ENCODE measurements at places on chromosomes 3 and 15.

DNA sequence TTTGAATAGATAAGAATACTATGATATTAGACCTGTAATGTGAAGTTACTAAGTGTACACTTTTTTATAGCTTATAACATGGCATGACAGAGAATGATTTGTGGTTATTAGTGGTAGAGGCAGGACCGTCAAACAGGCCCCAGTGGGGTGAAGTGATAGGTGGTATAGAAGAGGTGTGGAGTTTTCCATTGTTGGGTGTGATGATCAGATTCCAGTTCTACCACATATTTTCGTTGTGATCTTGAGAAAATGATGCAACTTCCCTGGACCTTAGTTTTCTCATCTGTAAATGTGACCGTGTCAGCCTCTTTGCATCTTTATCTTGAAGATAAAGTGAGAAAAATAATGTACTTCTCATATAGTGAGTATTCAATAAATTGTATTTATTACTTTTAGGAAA is 30.3 kb upstream of the UTS2B start:
- DNase-seq: no peak

GRCh38 chr3:172530566-172530965 is 7.3 kb upstream of the TNFSF10 start:
- DNase-seq: no peak

GRCh38 chr15:48592221-48592731 is 53.2 kb downstream of the FBN1 start:
- DNase-seq: no peak

DNA sequence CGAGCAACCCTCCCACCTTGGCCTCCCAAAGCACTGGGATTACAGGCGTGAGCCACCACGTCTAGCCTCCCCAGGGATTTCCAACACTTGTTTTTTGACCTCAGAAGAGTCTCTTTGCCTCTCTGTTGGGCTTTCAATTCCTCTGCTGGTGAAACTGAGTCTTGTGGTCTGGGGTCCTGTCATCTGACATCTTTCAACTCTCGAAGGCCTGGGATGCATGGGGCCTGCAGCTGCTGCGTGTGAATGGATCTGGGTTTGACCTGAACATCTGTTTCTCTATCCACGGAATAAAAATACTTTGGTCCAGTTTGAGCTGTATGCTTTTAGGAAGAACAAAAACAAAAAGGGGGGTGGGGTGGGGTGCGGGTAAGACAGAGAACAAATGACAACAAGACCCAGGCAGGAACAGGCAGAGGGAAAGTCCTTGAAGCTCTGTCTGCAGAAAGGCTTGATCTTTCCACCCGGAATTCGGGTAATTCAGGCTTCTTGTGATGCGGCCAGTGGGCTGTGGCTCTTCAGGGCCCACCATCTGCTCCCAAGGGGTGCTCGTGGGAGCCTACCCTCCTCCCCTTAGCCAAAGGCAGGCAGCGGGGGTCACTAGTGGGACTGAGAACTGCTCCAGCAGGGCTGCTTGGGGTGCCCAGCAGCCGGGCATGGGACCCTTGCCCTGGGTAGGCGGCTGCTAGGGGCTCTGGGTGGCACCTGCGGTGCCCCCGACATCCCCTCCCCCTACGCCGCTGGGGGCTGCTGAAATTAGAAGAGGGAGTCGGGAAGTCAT is 71.5 kb downstream of the SLC12A8 start:
- DNase-seq: no peak

DNA sequence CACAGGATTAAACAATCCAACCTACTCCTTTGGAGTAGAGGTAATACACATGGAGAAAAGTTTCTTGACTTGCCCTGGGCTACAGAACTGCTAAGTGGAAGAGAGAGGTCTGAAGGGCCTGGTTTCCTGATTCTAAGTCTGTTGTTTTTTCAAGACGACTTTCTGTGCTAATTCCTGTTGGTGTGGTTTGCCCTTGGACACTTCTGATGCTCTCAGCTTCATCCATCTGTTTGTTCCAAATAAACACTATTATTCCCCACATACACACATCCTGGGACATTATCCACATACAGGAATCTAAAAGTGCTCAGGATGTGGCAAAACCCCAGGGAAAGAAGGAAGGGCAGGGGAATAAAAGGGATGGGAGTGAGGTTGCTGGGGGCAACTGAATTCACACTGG is 393.5 kb upstream of the TBL1XR1 start:
- DNase-seq: no peak

- no peak for DNase-seq
Observed at GRCh38 chr15:70447928-70448698, 315.2 kb downstream of the UACA start.
